ENCODE measurements at places on chromosomes 1 and 21.

DNA sequence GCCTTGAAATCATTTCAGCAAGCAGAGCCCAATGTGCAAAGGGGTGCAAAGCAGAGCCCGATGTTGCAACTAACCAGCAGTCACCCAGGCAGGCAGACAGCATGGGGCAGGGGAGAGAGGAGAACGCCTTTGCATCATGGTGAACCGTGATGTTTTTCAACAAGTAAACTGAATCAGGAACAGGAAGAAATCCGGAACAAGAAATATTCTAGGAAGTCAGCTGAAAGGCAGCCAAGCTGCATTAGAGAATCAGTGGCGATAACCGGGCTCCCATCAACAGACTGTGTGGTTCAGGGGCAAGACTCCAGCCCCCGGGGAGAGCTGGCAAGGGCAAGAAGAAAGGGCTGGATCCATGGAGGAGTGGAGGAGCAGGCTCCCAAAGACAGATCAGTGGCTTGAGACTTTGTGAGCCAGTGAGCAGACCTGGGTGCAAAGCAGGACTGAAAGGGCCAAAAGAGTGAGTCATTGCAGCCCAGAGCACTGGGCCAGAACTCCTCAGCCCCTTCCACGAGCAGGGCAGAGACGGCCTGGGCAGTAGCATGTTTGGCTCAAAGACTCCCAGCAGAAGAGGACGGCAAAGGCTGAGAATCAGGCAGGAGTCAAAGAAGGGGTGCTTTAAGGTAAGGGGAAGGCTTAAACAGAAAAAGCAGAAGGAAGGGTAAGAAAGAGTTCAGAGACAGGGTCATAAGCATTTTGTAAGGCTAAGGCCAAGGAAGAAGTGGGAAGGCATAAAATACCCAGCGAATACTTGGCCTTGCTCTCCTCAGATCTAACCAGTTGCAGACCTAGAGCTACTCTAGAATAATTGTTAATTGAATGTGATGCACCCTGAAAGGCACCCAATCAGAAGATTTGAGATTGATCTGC is 155.0 kb downstream of the SETD4 start:
- H3K4me1 ChIP-seq: no peaks in the 10 kb centered on the region
- no peak overlapping the region for H3K4me3 ChIP-seq
- H3K36me3 ChIP-seq: no peaks in the 10 kb centered on the region
- peaks cover 23% of the 10 kb centered on the region for H3K27me3 ChIP-seq

DNA sequence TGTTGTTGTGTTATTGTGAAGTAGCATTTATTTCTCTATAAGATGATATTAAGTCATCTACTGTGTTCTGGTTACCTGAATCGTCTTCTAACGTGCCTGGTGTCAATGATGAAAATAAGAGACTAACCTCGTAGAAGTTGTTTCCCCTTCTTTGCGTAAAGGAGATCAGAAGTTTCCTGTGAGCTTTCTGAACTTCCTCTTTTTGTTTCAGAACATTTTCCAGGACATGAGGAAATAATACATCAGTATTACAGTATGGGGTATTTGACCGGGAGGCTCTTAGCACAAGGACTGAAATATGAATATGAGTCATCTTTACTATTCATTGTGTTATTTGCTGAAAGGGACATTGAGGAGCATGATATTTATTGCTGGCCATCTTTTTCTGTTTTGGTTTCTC is 1.3 kb downstream of the ST6GALNAC3 start:
- peak overlapping the region; percentile 78 for H3K4me3 ChIP-seq
- H3K4me1 ChIP-seq: peaks cover 33% of the 10 kb centered on the region
- H3K36me3 ChIP-seq: no peaks in the 10 kb centered on the region
- peak overlapping the region; percentile 31 for H3K27ac ChIP-seq
- no peaks in the 10 kb centered on the region for H3K27me3 ChIP-seq

- no peak overlapping the region for H3K27ac ChIP-seq
- H3K27me3 ChIP-seq: peaks cover 7% of the 10 kb centered on the region
- no peak overlapping the region for H3K4me3 ChIP-seq
- H3K36me3 ChIP-seq: no peaks in the 10 kb centered on the region
- no peaks in the 10 kb centered on the region for H3K4me1 ChIP-seq
- no peak for DNase-seq
Observed at GRCh38 chr1:110471131-110471530, 20.2 kb downstream of the PROK1 start.

- H3K27me3 ChIP-seq: peaks cover 3% of the 10 kb centered on the region
- peaks cover 12% of the 10 kb centered on the region for H3K4me1 ChIP-seq
- no peaks in the 10 kb centered on the region for H3K36me3 ChIP-seq
Observed at GRCh38 chr1:31166462-31166861, 73.2 kb downstream of the NKAIN1 start.

- H3K27ac ChIP-seq: no peak overlapping the region
- no peak overlapping the region for H3K4me3 ChIP-seq
- peaks cover 20% of the 10 kb centered on the region for H3K4me1 ChIP-seq
- DNase-seq: no peak
- H3K27me3 ChIP-seq: peaks cover 5% of the 10 kb centered on the region
- H3K36me3 ChIP-seq: no peaks in the 10 kb centered on the region
Observed at GRCh38 chr1:24868016-24868875, 61.8 kb downstream of the RUNX3 start.

DNA sequence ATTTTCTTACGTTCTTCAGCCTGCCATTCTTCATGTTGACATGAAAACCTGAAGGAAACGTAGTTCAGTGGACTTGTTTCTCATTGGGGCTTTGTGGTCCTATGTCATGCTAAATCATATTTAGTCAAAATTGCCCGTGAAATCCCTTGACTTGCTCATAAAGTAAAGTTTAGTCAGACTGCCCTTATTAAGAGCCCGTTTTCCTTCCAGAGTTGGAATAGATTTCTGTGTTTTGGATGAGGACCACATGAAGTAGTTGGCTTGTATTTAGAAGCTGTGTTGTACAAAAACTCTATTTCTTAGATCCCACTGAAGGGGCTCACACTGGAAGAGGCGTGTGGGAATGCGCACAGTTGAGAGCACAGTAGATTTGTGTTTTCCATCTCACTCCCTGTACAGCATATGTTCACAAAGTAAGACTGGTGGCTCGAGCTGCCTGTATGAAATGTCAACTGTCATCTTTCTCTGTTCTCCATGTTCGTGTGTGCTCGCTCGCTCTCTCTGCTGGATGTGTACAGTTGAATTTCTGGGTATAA is 42.4 kb downstream of the CAMTA1 start:
- no peaks in the 10 kb centered on the region for H3K27me3 ChIP-seq
- no peak for DNase-seq
- H3K27ac ChIP-seq: no peak overlapping the region
- peaks cover 9% of the 10 kb centered on the region for H3K4me1 ChIP-seq

DNA sequence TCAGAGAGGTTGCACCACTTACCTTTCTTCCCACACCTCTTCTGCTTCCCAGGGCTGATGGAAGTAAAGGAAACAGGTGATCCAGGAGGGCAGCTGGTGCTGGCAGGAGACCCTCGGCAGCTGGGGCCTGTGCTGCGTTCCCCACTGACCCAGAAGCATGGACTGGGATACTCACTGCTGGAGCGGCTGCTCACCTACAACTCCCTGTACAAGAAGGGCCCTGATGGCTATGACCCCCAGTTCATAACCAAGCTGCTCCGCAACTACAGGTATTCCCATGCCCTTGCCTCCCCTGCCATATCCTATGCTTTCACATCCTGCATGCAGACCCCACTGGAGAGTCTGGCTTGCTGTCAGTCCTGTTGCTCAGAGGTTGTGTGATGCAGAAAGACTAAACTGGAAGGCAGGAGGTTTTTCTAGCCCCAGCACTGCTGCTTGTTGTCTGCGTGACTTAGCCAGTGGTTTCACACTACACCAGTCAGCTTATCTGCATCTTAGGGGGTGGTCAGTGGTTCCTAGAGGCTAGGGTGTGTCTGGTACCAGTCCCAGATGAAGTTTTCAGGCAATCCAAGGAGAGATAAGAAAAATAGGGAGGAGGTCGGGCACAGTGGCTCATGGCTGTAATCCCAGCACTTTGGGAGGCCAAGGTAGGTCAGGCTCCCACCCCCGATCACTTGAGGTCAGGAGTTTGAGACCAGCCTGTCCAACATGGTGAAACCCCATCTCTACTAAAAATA is 10.2 kb downstream of the RHOC start:
- H3K4me1 ChIP-seq: peaks cover 26% of the 10 kb centered on the region
- H3K36me3 ChIP-seq: peaks cover 15% of the 10 kb centered on the region

DNA sequence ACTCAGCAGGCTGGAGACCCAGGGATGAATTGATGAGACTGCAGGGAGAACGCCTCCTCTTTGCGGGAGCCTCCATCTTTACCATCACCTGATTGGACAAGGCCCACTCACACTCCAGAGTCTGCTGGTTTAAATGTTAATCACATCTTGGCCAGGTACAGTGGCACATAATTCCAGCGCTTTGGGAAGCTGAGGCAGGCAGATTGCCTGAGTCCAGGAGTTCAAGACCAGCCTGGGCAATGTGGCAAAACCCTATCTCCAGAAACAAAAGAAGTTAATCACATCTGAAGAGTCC is 121.8 kb upstream of the C1orf174 start:
- no peaks in the 10 kb centered on the region for H3K4me1 ChIP-seq
- H3K27ac ChIP-seq: no peak overlapping the region
- peaks cover 5% of the 10 kb centered on the region for H3K27me3 ChIP-seq
- H3K36me3 ChIP-seq: no peaks in the 10 kb centered on the region
- H3K4me3 ChIP-seq: no peak overlapping the region

DNA sequence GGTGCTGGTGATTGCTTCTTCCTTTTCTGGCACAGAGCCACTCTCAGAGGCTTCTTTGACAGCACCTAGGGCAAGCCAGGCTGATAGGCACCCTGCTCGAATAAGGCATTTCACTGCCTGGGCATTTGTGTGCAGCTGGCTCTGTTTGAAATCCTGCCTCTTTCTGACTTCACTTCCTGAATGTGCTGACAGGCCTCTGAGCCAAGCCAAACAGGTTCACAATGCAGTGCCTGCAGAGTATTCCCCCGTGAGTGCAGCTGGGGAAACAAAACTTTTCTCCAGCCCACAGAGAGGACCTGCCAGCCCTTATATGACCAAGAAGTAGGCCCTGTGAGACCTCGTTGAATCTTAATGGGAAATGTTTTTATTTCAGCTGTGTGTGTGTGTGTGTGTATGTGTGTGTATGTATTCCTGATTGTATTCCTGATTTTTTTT is 10.4 kb downstream of the JUN start:
- H3K36me3 ChIP-seq: no peaks in the 10 kb centered on the region
- no peak overlapping the region for H3K27ac ChIP-seq
- no peak for DNase-seq
- H3K4me3 ChIP-seq: no peak overlapping the region
- no peaks in the 10 kb centered on the region for H3K27me3 ChIP-seq
- peaks cover 12% of the 10 kb centered on the region for H3K4me1 ChIP-seq

DNA sequence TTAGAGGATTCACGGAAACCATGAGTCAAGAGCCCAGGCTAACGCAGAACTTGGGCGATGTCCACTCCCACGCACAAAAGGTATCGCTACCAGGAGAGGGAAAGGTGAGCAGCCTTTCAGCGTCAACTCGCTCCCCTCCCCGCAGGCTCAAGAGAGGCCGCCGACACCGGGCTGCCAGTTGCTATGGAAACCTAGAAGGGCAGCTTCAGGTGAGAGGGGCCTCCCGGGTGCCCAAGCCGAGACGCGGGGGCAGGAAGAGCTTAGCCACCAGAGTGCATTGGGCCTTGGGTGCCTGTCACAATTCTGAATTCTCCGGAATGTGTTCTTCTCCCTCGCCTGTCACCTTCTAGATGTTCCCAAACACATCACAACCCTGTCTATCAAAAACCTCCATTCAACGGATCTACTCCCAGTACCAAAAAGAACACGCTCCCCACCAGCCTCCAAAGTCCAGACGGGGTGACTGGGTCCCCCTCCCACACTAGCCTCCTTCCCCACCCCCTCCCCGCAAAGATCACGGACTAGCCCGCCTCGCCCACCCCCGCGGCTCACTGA is 694 bp downstream of the MEAF6 start:
- DNase-seq: peak; percentile 69
- peaks cover 49% of the 10 kb centered on the region for H3K4me1 ChIP-seq
- H3K27ac ChIP-seq: peak overlapping the region; percentile 98
- peaks cover 28% of the 10 kb centered on the region for H3K36me3 ChIP-seq

DNA sequence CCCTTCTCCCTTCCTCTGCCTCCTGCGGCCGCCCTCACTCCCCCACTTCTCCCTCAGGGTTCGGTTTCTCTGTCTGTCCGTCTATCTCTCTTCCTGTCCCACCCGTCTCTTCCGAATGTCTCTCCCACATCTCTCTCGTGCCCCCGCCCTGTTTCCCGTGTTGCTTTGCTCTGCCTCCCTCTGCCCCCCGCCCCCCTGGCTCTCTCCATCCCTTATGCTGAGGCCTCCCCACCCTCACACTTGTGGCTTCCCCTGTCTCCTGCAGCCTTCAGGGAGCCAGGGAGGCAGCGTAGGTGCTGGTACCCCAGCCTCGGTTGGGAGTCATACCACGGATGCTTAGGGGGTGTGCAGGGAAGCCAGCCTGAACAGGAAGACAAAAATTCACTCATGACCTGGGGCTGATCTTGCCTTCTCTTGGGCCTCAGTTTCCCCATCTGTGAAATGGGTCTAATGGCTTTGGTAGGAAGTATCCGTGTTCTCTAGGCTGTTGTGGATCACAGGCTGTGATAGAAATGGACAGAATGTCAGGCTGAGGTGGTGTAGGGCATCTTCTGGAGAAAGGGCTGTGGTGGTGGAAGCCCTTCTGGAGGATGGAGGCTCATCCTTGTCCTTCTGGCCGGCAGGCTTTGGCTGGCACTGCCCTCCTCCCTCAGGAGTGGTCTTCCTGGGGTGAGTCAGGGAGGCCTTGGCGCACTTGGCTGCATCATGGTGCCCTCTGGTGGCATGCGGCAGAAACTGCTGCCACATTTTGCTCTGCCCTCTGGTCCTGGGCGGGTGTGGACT is 55.5 kb downstream of the FOXO6 start:
- peaks cover 2% of the 10 kb centered on the region for H3K27me3 ChIP-seq
- H3K4me1 ChIP-seq: no peaks in the 10 kb centered on the region
- H3K36me3 ChIP-seq: no peaks in the 10 kb centered on the region
- no peak overlapping the region for H3K27ac ChIP-seq
- DNase-seq: peak; percentile 66
- H3K4me3 ChIP-seq: no peak overlapping the region

- DNase-seq: no peak
- H3K4me1 ChIP-seq: no peaks in the 10 kb centered on the region
- H3K4me3 ChIP-seq: no peak overlapping the region
- no peak overlapping the region for H3K27ac ChIP-seq
- H3K27me3 ChIP-seq: no peaks in the 10 kb centered on the region
Observed at GRCh38 chr21:32549440-32549839, 35.9 kb downstream of the TCP10L start.

DNA sequence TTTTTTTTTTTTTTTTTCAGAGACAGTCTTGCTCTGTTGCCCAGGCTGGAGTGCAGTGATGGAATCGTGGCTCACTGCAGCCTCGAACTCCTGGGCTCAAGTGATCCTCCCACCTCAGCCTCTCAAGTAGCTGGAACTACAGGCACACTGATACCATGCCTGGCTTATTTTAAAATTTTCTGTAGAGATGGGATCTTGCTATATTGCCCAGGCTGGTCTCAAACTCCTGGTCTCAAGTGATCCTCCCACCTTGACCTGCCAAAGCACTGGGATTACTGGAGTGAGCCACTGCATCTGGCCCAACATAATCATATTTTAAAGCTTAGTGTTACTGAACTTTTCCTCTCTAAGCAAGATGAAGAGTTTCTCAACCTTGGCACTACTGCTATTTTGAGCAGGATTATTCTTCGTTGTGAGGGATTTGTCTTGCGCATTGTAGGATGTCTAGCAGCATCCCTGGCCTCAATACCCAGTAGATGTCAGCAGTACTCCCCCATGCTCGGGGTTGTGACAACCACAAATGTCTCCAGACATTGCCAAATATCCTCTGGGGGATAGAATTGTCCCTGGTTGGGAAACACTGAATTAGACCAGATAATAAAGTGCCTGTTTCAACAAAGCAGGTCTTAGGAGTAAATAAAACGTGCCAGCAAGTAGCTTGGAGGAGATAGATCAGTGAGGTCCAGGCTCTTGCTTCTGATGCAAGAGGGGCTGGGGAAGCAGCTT is 15.1 kb upstream of the THRAP3 start:
- no peaks in the 10 kb centered on the region for H3K36me3 ChIP-seq
- H3K27ac ChIP-seq: no peak overlapping the region
- H3K4me3 ChIP-seq: no peak overlapping the region
- no peaks in the 10 kb centered on the region for H3K27me3 ChIP-seq
- DNase-seq: no peak

Data from activated naive CD8-positive, alpha-beta T cell treated with anti-CD3 and anti-CD28 coated beads, Interleukin-2, amount 50 U/mL, for 24 hours (primary cell).